ENCODE measurements at places on chromosomes 6 and 20.

- no peak for DNase-seq
These were observed 397.6 kb upstream of the GJE1 start for GRCh38 chr6:141735126-141735525.

- DNase-seq: no peak
These were observed 294.0 kb downstream of the CLIC5 start for GRCh38 chr6:45721665-45722064.

DNA sequence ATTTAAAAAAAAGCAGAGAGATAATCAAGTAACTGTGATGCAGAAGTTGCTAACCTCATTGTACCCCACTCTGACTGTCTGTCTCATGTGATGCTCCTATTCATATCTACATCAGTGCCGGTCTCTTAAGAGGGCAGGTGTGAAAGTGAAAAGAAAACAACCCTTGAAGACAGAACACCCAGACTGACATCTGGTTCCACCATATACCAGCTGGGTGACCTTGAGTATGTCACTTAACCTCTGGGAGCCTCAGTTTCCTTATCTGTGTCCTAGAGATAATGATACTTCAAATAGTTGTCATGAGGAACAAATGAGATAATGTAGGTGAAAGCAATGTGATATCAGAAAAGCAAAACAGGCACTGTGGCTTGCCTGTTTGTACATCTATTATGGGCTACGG is 426.8 kb upstream of the SOX4 start:
- no peak for DNase-seq

DNA sequence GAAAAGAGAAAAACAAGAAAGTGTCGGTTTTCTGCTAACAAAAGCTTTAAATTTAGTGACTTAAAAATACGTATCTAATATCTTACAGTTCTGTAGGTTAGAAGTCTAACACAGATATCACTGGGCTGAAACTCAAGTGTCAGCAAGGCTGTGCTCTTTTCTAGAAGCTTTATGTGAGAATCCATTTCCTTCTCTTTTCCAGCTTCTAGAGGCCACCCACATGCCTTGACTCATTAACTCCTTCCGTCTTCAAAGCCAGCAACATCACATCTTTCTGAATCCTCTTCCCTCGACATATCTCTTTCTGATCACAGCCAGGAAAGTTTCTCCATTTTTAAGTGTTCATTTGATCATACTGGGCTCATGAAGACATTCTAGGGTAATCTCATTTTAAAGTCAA is 262.0 kb downstream of the MAFB start:
- no peak for DNase-seq

DNA sequence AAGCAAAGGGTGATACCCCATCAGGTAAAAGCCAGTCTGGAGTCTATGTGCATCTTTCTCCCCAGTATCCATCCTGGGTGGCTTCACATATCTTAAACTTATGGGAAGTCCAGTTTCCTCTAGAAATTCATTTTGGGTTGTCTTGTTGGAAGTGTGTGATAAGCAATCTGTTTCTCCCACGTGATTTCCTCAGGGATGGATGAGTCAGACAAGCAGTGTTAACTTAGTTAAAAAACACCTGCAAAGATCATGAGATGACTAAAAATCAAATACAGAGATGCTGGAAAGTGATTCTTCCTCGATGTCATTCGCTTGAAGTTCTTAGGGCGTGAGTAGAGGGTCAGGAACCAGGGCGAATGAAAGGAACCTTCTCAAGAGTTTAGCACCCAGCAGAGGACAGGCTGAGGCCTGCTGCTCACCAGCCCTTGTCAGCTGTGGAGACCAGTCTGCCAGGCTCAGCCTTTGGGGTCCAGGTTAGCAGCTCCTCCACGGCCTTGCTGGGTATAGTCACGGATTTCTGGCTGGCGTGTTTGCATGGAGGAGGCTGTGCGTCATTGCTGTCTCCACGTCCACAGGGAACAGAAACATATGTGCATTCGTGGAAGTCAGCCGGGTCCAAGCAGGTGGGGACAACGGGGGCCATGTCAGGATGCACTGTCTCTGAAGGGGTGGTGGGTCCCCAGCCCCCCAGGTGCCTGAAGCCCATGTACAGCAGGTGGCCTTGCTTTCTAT is 2.8 kb upstream of the PNPLA1 start:
- no peak for DNase-seq

- no peak for DNase-seq
These were observed 66.3 kb downstream of the PPP1R3G start for GRCh38 chr6:5151360-5151954.

- DNase-seq: no peak
These were observed 61.8 kb upstream of the ADGRF1 start for GRCh38 chr6:47103931-47104330.

GRCh38 chr6:68233623-68234022 is 401.5 kb upstream of the ADGRB3 start:
- no peak for DNase-seq

- no peak for DNase-seq
These were observed 1.8 kb downstream of the HSD17B8 start for GRCh38 chr6:33206027-33206863.

DNA sequence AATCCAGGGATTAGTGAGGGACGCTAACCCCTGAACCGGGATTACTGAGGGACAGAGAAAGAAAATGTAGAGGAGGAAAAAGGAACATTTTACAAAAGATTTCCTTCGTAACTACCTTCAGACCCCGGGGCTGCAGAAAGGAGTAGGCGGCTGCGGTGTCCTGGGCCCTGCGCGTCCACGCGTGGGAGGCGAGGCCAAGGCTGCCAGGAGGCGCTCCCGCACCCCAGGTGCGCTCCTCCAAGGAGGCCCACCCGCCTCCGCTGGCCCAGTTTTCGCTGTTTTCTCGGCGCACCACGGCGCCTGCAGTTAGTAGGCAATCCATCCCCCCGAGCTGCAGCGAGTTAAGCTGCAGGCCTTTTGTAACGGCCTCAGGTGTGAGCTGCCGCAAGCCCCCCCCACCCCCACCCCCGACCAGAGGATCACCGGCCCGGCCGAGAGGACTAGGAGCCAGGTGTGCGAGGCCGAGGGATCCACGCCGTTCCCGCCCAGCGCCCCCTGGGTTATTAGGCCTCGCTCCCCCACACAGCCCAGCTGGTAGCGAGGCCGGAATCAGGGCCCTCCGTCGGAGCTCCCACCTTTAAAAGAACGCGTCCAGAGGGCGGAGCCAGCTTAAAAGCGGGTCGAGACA is 380.3 kb upstream of the ARID1B start:
- peak; percentile 56 for DNase-seq

DNA sequence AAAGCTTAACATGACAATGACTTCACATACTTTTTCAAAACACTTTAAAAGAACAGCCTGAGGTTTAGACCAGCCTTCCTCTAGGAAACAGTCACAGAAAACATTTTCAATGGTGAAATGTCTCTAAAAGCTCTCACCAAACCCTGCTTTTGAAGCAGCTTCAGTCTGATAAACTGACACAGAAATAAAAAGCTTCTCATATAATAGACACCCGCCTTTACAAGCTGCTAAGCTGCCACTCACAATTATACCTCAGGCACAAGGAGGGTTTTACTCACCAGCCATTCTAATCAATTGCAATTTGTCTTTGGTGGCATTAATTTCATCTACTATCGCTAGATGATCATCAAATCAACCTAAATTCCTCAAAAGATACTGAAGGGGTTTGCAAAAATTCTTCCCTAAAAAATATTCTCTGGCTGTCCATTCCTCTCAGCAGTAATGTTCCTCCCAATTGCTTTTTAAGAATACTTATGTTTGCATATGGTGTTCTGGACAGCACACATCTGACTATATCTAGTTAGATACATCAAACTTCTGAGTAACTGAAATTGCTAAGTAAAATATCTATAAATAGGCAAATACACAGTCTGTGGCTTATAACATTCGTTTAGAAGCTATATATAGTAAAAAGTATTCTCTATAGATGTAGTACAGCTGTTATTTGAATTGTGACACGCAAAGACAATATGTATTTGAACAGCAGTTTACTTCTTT is 29.4 kb downstream of the KIF13A start:
- no peak for DNase-seq

- DNase-seq: no peak
These were observed 402.5 kb upstream of the FKBP1C start for GRCh38 chr6:62808565-62809293.

- no peak for DNase-seq
These were observed 27.3 kb downstream of the NR2E1 start for GRCh38 chr6:108193131-108193530.

GRCh38 chr6:131001111-131001736 is 61.8 kb downstream of the EPB41L2 start:
- DNase-seq: no peak

DNA sequence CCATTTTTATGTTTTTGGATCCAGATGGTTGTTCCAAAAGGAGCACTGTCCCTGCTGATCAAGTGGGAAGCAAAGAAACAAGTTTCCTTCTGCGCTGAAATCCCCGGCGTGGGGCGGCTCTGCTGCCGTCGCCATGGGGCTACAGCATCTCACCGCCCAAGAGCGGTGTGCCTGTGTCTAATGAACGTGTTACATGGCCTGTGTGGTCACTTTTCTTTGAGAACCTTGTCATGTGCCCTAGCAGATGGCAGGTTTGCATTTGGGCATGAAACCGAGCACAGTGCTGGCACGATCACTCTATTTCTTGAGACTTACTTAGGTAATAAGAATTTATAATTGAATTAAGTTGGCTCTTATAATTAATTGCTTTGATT is 51.9 kb downstream of the ZDHHC14 start:
- DNase-seq: no peak

DNA sequence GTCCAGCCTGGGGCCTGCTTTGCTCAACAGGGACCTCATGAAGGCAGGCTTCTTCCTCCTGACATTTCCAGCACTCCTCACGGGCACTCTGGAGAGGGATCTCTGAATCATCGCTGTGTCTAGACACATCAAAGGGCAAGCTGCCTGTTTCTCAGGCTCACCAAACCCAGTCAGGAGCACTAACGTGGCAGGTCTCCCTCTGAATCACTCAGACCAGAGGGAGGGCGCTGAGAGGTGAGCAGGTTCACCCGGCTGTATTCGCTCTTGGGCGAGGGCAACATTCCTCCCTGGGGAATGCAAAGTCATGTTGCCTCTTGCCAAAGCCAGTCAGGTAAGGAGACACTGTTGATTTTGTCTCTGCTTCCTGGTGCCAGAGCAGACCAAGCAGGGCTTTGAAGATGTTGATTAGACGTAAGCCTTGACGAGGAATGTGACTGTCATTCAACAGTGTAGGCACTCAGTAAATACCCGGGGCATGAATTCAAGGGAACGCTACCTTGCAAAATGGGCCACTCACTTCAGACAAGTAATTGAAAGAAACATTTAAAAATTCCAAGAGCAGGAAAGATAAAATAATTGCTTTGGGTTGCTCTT is 50.1 kb downstream of the CYP24A1 start:
- peak; percentile 5 for DNase-seq

GRCh38 chr6:111685526-111685925 is 79.8 kb upstream of the TRAF3IP2 start:
- no peak for DNase-seq

DNA sequence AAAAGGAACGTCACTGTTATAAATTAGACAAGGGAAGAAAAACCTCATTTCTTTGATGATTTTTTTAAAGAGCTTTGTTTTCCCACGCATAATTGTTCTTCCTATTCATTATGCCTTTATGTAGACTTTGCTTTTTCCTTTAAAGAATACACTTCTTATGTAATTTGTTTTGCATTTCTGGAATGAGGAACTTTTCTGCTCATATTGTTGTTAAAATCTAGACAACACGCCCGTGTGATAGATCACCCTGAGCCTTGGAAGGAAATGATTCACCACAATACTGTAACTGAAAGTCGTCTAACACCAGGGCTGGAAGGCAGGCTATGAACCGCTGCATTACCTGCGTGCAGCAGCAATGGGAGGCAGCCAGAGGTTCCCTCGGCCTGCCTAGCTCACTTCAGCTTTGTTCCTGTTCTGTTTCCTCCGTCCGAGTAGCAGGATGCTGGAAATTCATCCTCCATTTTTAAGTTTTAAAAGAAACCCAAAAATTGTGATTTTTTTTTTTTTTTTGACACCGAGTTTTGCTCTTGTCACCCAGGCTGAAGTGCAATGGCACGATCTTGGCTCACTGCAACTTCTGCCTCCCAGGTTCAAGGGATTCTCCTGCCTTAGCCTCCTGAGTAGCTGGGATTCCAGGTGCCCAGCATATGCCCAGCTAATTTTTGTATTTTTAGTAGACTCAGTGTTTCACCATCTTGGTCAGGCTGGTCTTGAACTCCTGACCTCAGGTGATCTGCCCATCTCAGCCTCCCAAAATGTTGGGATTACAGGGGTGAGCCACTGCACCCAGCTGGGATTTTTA is 49.6 kb upstream of the ZNF217 start:
- DNase-seq: no peak

DNA sequence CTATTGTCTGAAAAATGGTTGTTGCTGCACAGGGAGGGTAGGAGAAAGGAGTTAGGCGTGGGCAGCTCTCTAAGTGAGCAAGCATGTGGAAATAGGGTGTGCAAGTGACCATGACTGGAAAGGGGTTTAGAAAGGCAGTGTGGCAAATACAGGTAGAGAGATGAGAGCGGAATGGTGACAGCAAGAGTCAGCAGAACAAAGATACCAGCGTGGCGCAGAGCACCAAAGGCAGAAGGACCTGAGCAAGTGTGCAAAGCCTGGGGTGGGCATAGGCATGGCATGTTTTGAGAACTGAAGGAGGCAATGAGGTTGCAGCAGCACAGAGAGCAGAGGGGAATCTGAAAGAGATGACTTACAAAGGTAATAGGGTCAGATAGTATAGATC is 17.0 kb downstream of the RNF217 start:
- DNase-seq: no peak

DNA sequence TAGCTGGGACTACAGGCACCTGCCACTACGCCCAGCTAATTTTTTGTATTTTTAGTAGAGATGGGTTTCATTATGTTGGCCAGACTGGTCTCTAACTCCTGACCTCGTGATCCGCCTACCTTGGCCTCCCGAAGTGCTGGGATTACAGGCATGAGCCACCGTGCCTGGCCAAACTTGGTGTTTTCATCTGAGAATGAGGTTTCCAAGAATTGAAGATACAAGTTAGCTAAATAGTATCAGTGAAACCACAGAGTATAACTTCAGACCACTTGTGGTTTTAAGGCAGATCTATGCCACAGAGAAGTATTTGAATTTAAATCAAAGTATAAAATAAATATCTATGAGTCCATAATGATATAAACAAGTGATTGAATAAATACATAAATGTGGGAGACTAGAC is 70.1 kb downstream of the SLC16A10 start:
- no peak for DNase-seq

Measured in neural progenitor cell (in vitro differentiated cells).